ENCODE measurements at places on chromosomes 5 and 9. TPM values are rescaled to one million over a fixed set of nuclear protein-coding genes. Genes with fewer than 3 reads are reported as not detected.

DNA sequence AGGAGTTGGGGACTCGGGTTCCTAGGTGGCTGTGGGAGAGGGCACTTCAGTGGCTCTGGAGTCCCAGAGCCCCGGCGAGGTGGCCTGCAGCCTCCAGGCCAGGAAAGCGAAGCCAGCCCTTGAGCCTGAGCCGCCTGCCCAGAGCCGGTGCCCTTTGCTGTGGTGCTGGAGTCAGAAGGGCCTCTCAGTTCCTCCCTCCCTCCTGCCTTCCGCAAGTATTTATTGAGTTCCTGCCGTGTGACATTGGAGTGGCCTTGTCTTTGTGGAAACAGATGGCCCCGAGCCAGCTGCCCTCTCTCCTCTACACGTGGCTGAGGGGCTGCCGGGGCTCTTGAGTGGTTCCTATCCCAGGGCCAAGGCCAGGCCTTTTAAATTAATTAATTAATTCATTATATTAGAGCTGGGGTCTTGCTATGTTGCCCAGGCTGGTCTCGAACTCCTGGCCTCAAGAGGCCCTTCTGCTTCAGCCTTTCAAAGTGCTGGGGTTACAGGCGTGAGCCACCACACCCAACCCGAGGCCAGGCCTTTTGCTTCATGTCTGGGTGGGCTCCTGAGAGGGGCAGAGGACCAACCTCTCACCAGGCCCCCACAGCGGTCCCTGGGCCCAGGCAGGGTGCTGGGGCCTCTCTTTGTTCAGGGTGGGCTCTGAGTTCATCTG is 45.6 kb upstream of the IER5L start:
- no peaks in the 10 kb centered on the region for H3K4me1 ChIP-seq
- H3K27me3 ChIP-seq = no peaks in the 10 kb centered on the region
- H3K27ac ChIP-seq = no peak overlapping the region
- no peaks in the 10 kb centered on the region for H3K36me3 ChIP-seq

GRCh38 chr5:17090839-17091238 is 126.6 kb upstream of the BASP1 start:
- H3K27ac ChIP-seq = no peak overlapping the region
- H3K4me1 ChIP-seq = peaks cover 14% of the 10 kb centered on the region
- DNase-seq = no peak
- H3K36me3 ChIP-seq = no peaks in the 10 kb centered on the region
- H3K27me3 ChIP-seq = no peaks in the 10 kb centered on the region
- no peak overlapping the region for H3K4me3 ChIP-seq

Gene TIMD4
- total RNA-seq = 3.1 TPM

Gene CARTPT
- not detected for total RNA-seq

Gene KIAA1958
- total RNA-seq = 8.3 TPM

Measured in thyroid gland (tissue), 4 donors.